SIG-M5 (cell line): ENCODE measurements at places on chromosomes 7 and 10.

DNA sequence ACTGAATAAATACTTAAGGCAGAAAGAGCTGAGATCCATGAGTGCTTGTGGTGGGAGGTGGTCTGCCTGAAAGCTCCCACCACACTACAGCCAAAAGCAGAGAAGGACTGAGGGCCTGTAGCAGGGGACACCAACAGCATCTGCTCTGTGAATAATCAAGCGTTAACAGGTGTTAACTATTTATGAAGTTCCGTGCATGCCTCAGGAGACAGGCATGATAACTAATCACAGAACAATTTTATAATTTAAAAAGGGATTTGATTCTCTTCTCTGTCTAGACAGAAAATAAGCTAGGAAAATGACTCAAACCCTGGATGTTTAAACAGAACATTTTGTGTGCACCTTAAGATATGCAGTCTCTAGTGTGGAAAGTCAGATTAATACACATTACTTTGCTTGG is 61.5 kb upstream of the GHITM start:
- DNase-seq: no peak

GRCh38 chr10:61376908-61377368 is 76.2 kb downstream of the TMEM26 start:
- DNase-seq: no peak

GRCh38 chr7:139991269-139991666 is 71.5 kb downstream of the PARP12 start:
- no peak for DNase-seq

DNA sequence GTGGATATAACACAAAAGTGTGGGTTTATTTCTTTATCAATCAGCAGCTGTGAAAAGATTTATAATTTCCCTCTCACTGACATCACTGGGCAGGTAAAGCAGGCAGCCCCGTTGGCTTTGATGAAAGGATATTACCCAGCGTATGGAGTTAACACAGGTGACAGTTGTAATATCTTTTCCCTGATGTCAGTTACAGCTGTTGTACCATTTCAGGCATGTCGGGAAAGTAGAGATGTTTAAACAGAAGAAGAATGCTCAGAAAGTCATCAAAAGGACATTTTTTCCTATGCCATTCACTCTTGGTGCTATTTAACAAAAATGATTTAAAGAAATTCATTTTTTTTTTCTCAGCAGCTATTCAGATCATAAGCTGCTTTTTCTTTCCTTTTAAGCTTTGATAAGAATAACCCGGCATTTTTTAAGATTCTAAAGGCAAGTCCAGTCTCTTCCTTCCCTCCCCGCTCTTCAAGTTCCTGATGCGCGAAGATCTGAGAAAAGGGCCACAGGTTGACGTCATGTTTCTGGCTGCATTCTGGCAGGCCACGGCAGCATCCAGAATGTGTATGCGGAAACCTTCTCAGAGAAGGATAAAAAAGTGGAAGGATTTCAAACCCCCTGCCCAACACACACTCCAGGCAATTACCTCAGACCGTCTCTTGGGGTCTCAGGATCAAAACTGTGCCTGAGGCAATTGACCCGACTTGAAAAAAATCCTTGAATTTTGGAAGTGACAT is 32.5 kb upstream of the ADAM12 start:
- DNase-seq: no peak

DNA sequence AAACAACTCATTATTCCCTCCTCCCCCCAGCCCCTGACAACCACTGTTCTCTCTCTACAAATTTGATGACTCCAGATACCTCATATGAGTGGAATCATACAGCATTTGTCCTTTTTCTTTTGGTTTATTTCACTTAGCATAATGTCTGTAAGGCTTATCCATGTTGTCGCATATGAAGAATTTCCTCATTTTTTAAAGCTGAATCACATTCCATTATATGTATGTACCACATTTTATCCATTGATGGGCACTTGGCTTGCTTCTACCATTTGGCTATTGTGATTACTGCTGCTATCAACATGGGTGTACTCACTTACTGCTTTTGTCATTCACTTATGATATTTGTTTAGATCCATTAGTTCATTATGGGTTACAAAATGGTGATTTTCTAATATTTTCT is 112.8 kb downstream of the BUB3 start:
- no peak for DNase-seq

GRCh38 chr7:108360058-108360800 is 96.0 kb downstream of the NRCAM start:
- no peak for DNase-seq

- no peak for DNase-seq
Measured at GRCh38 chr7:116543664-116544063, 18.8 kb downstream of the CAV1 start.

DNA sequence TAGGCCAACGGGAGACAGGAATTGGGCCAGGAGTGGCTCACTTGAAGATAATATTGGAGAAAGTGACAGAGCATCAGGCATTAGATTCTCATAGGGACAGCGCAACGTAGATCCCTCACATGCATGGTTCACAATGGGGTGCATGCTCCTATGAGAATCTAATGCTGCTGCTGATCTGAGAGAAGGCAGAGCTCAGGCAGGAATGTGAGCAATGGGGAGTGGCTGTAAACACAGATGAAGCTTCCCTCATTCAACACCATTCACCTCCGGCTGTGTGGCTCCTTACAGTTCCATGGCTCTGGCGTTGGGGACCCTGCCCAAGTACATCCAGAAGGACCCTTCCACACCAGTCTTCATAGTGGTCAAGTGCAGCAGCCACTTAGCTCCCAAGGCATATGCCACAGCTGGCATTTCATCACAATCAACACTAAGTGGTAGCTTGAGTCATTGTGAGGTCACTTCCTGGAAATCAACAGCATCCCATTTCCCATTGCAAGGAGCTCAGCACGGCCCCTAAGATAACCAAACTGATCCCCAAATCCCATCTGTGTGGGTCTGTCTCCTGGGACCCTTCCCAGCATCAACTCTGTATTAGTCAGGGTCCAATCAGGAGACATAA is 174.5 kb downstream of the TPST1 start:
- no peak for DNase-seq

- DNase-seq: no peak
Measured at GRCh38 chr7:27737616-27738015, 2.3 kb upstream of the TAX1BP1 start.

DNA sequence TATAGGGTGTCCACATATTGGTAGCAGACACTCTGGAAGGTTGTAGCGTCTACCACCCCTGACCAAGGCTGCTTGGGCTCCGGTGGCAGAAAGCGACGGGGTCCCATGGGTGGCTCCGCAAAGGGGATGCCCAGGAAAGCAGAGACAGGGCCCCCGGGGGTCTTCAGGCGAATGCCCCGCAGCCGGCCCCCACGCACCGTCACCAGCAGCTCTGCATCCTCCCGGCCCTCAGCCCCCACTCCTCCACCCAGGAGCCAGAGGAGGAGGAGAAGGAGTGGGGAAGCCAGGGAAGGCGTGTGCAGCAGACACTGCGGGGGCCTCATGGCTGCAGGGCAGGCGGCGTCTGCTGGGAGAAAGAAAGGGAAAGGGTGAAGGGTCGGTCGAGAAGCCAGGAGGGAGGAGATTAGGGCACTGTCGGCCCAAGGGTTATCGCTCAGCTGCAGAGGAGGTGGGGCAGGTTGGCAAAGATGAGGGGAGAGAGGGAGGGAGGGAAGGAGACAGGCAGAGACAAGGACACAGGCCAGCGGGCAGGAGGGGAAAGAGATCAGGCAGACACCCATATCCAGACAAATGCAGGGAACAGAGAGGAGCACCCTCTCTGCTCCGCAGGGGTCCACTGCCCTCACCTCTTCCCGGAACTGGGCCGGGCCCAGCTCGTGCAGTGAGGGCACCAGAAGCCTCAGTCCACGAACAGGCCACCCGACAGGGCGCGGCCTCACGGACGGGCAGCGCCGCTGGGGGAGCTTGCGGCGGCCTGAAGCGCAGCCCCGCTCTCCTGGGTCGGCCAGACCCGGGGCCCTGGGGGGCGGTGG is 1.6 kb downstream of the ACHE start:
- no peak for DNase-seq

- no peak for DNase-seq
Measured at GRCh38 chr7:99399597-99399996, 8.8 kb downstream of the PDAP1 start.

DNA sequence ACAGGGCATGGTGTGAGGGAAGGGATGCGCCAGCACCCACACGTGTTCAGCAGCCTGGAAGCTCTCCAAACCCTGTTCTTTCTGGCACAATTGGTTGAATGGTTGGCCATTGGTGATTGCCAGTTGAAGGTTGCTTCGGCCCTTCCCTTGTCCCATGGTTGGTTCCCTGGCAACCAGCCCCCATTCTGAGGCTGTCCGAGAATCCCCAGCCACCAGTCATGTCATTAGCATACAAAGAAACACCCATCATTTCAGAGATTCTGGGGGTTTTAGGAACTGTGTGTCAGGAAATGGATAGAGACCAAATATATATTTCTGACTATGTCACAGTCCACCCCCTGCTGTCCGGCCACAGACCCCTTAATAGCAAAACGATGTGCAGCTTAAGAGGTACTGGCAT is 21.8 kb downstream of the FKBP6 start:
- DNase-seq: no peak

- no peak for DNase-seq
Measured at GRCh38 chr10:108254089-108254488, 1089.6 kb upstream of the SORCS1 start.

- DNase-seq: no peak
Measured at GRCh38 chr7:24718977-24719491, 38.2 kb downstream of the GSDME start.

DNA sequence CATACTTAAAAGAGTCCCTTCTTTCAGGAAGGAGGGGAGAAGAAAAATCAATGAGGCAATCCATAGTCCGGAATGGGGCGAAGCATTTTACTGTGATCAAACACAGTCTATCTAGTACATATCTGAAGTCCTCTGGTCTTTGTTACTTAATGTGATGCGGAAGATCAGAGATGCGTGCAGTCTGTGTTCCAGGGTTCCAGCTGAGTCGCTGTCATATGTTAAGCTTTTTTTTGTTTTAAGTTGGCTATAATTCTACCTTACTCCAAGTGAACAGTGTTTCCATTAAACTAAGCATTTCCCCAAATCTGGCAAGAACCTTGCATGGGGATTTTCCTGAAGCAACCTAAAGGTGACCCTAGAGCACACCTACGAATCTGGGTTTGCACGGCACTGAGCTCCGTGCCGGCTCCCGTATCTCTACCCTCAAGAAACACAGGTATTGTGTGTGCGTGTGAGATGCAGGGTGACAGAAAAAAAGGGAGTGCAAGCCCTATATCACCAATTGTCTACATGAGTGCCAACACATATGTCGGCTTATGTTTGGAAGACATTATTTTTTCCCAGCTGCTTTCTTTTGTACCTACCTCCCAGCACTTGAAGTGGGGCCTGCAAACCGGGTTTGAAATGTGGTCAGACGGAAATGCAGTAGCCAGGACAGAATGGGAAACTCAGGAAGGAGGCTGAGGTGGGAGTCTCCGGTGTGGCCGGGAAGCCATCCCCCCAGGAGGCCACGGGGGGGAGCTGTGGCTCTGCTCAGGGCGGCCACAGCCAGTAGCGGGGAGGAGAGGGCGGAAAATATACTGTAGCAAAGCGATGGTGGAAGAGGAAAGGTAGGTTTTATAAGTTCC is 435.8 kb upstream of the MGMT start:
- no peak for DNase-seq

DNA sequence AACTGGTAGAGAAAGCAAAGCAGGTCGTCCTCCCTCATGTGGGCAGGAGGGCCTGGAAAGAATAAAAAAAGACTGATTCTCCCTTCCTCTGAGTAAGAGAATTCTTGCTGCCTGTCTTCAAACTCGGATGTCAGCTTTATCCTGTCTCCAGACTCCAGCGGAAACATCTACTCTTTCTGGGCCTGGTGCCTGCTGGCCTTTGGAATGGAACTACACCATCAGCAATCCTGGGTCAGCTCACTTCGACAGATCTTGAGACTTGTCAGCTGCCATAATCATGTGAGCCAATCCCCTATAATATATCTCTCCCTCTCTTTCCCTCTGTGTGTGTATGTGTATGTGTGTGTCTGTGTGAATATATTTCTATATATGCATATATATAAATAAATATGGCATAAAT is 411.0 kb upstream of the DPP6 start:
- no peak for DNase-seq

DNA sequence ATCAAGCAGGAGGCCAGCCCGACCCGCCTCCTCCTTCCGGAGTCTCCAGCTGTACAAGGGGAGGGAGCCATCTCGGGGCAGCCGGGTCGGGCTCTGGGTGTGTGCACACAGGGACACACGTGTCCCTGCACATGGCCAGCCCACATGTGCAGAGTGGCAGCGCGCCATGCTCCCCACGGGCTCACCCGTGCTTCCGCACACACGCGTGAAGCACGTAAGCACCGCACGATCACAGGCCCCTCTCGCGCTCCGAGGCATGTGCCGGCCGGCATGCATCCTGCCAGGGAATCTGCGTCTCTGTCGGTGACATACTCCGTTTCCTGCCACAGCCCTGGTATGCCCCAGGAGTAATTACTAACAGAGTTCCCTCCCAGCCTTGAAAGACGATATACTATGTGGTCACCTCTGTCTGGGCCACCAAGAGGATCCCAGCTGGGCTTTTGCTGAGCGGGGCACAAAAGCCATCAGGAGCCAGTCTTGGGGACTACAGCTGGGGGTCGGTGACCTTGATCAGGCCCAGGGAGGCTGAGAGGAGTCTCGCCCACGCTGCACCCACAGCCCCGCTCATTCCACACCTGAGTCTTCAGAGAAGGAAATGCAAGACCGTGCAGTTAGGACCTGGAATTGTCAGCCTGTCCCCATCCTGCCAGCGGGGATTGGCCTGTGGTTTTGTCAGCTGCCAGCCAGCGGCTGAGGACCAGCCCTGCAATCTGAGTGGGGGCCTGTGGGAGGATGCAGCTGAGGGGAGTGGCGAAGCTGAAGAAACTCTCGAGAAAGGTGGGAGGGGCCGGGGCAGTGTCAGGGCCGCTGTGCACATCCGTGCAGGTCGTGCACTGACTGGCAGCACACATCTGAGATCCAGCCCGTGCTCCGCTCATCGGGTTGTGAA is 11.0 kb upstream of the LFNG start:
- no peak for DNase-seq

DNA sequence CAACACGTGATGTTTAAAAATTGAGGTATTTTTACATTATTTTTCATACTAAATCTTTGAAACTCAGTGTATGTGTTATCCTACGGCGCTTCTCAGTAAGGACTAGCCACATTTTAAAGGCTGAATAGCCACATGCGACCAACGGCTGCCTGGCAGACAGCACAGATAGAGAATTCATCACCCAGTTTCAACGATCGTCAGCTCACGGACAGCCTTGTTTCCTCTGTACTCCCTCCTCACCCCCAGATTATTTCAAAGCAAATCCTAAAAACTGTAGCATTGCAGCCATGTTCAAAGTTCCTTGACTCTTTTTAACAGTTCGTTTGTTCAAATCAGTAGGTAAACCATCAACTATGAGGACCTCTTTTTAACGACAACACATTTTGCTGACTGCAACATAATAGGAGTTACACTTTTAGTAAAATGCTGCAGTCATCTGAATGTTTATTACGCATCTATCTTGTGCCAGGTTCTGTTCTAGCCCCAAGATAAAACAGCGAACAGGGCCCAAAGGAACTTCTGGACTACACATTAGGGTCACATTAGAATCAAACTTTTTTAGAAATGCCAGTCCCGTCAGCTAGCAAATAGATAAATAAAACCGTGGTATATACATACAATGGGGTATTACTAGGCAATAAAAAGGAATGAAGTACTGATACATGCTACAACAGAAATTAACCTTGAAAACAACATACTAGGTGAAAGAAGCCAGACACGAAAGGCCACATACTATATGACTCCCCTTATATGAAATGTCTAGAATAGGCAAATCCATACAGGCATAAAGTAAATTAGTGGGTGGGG is 5.7 kb downstream of the OSBPL3 start:
- DNase-seq: no peak

- DNase-seq: peak; percentile 84
Measured at GRCh38 chr10:70331486-70332268, 47.9 kb upstream of the NPFFR1 start.
